ENCODE measurements at places on chromosomes 5 and 9.
A peak's percentile ranks its signal among the peaks of the same experiment; 100 is the strongest.

- DNase-seq, result no peak
Observed at GRCh38 chr5:144315994-144316634, 145.4 kb downstream of the KCTD16 start.

DNA sequence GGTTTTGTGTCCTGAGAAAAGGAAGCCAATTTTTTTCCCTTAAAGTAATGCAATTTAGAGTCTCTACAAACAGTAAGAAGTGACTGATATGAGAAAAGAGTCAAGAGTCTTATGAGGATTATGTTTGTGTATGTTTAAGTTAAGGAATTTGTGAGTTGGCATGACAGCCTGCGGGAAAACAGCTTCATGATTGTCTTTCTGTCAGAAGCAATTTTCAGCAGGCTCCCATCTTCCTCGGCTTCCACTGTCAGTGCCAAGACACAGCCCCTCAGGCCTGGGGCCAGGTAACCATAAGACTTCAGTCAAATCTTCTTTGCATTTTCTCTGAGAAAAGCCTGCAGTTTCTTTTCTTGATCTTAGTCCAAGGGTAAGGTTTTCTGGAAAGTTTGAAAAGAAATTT lies 17.0 kb upstream of the SELENOP start:
- no peak for DNase-seq

DNA sequence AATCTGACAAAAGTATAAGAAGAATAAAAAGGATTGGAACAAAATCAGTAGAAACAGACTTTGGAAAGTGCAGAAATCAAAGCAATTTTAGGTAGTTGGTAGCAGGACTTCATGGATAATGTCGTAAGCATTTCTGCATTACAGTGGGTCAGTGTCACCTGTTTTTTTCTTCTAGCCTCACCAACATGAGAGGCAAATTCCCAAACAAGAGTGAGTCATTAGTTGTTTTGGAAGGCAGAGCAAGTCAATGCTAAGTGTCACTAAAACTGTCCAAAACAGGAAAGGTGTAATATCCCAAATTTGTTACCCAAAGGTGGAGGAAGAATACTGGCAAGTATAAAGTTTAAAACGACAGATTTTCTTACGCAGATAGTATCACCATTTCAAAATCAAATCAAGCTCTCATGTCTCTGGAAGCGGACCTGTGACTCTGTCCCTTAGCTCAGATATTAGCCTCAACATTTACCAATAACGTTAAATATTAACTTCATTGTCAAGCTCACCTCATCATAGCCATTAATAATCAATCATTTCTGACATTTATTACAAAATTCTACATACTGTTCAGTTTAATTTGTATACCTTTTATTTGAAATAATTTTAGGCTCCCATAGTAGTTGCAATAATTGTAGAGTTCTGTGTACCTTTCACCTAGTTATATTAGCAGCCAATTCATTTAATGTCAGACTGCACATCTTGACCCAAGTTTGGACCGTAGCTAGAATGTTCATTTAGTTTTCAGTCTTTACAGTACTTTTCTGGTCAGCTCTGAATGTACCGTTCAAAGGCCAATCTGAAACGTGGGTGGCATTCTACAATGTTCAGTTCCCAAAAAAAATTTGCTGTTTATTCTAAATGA lies 901.2 kb upstream of the COX7C start:
- DNase-seq, result no peak

- no peak for DNase-seq
Observed at GRCh38 chr9:93812410-93812668, 142.8 kb downstream of the BARX1 start.

GRCh38 chr9:116868201-116868600 lies 181.1 kb downstream of the TRIM32 start:
- no peak for DNase-seq

DNA sequence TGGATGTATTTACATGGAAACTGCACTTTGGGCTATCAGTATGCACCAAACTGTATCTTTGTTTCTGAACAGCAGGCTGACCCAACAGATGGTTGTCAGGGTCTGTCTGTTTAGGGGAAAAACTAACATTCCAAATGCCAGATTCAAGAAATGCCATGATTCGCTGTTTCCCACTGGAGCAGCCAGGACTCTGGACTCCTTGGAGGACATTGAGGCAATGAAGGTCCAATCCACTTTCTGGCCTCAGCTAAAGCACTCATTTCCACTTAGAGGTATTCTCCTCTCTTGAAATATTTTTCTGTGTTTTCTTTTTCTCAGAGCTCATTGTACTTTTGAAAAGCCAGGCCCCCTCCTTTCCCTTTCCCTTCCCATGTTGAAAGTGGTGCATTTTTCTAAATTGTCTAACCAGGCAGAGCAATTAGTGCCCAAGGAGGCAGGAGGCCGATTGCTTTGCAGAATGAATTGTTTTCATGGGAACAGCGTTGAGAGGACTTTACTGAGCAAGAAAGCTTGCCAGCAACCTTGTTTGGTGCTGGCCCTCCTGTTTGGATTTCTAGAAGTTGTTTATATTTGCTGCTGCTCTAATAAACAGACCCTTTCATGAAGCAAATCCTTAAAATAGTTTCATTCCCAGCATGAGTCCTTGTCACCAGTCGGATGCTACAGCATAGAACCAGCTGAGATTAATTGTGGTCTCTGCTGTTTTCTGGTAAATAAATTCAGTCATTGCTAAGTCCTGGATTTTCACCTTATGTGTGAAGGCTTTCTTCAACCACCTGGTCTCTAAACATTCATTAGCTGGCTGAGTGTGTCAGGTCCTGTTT lies 132.8 kb upstream of the TAF11L2 start:
- no peak for DNase-seq

GRCh38 chr5:173310861-173311785 lies 17.1 kb downstream of the STC2 start:
- no peak for DNase-seq

GRCh38 chr9:129141066-129142041 lies 30.1 kb downstream of the PTPA start:
- peak; percentile 48 for DNase-seq

- DNase-seq, result no peak
Observed at GRCh38 chr9:137374131-137374845, 48.7 kb downstream of the EXD3 start.

DNA sequence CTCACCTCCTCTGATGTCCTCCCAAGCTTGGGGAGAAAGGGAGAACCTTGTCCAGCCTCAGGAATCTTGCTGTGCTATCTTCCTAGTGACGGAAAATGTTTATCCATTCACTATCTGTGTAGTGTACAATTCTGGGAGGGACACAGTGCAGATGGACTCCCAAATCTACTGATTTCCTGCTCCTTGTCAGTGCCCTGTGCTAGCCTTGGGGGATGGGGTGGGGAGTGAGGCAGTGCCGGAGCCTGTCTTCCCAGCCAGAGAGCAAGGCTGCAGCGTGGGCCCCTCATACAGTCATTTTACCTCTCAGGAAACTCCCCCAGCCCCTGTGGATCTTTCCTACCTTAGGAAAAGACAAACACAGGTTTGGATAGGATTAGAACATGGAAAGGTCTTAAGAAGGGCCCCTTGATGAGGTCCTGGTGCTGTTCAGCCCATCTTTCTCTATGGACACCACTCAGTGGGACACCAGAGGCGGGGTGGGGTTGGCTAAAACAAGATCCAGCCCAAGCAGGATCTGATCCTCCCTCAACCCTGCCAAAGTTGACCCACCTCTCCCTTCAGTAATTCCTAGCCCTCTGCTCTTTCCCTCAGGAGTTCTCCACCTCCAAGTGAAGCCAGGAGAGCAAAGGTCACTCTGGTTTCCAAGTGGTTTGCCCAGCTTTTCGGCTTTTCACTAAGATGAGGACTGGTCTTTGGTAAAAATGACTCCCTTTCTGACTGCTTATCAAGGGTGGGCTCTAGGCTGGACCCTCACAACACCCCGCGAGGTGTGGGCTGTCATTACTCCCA lies 3.4 kb downstream of the DOLK start:
- DNase-seq, result no peak

DNA sequence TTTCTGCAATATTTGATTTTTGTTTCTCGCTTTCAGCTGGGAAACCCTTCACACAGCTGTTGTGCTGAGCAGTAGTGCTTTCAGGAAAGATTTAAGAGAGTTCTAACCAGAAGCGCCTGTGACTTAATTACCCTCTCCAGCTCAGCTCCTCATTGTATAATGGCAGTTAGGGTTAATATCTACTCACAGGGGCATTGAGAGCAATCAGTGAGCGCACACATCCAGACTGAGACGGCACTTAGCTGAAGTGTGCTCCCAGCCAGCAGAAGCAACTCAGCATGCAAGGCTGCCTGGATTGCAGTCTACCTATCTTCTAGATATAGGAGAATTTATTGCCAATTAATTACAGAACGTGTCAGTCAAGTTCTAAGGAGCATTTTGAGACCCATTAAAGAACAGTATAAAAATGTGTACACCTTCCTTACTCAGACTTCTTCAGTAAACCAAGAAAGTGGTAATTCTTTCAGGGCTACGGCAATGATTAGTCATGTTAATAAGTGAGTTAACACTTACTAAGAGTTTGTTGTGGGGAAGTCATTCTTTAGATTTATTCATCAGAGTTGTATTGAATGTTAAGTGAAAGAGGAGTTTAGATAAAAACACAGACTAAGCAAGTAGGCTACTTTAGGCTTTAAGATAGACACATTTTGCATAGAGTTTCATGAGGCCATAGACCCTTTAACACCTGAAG lies 111.7 kb upstream of the PCAT7 start:
- no peak for DNase-seq

- no peak for DNase-seq
Observed at GRCh38 chr5:44747396-44747795, 61.4 kb upstream of the MRPS30 start.

GRCh38 chr9:107548298-107549142 lies 59.0 kb upstream of the KLF4 start:
- DNase-seq, result no peak

DNA sequence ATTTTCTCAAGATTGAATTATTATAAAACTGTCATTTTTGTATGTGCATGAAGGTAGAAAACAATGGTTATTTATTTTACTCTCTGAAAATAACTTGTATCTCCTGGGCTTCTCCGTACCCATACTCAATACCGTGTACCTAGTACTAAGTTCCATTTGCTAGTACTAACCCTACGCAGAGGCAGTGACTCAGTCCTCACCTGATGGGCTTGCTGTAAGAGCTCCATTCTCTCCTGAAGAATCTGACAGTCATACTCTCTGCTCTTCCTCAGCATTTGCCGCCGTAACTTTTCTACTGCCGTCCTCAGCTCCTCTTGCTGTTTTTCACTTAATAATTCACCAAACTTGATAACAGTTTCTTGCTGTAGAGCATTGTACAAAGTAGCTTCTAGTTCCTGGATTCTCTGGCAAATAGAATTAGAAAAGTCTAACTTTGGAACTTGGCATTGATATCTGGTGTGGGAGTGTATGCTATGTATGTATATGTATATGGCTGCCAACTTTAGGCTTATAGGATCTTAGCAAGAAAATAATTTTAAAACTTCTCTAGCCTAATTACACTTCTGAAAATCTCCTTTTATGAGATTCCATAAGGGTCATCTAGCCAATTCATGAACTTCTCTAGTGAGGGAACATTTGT lies 108.0 kb upstream of the DPYSL3 start:
- DNase-seq, result no peak

DNA sequence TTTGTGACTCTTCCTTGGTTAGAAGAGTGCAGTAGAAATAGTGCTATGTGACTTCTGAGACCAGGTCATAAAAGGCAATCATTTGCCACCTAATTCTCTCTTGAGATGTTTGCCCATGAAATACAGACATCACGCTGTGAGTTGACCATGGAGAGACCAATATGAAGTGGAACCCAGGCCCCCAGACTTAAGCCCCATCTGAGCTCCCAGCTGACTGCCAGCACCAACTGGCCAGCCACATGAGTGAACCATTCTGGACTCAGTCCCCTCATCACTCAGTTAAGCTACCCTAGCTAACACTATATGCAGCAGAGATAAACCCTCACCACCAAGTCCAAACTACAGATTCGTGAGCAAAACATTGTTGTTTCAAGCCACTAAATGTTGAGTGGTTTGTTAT lies 60.7 kb upstream of the NIPBL start:
- no peak for DNase-seq

DNA sequence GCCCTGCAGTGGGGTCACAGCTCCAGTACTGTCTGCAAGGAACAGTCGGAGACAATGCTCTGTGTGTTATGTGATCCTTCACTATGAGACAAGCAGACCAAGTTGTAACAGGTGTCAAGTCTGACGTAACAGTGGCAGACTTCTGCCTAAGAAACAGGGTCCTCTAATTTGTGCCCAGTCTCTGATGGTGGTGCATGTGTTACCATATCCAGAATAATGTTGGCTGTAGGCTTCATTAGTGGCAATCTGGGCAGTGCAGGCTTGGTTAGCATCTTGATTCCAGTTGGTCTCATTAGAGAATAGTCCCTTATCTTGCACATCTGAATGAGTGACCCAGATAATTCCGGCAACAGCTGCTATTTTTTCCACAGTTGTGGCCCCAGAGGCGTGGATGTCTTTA lies 33.8 kb downstream of the ZNF131 start:
- no peak for DNase-seq

DNA sequence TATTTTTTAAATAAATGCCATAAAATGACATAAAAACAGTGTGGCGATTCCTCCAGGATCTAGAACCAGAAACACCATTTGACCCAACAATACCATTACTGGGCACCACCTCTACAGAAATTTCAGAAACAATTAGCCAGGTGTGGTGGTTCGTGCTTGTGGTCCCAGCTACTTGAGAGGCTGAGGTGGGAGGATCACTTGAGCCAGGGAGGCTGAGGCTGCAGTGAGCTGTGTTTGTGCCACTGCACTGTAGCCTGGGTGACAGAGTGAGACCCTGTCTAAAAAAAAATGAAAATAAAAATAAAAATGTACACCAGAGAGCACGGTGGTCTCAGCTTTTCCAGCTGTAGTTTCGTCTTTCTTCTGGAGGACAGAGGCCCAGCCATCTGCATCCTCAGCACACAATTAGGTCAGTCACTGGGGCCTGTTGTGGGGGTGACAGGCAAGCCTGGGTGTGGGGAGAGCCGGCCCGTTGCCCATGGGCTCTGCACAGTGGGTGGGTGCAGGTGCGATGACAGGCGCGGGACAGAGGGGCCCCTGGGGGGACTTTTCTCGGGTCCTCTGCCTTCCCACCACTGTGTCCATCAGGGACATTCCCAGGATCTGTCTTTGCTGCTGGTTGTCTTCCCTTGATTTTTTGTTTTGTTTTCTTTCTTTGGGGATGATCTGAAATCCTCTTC lies 9.8 kb downstream of the COL5A1 start:
- no peak for DNase-seq

DNA sequence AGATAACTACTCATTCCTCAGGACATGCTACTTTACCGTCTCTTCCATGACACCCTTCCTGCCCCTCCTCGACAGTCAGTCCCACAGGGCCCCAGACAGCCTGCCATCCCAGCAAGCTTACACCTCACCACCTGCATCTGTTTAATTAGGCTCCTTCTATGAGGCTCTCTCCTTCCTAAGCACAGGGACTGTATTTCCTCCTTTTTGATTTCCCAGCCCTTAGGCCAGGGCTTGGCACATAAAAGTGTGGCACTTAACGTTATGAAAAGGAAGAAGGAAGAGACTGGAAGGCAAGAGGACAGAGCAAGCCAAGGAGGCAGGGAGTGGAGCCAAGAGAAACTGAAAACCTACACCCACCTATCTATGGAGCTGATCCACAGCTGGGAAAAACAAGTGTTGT lies 146.8 kb downstream of the SIL1 start:
- DNase-seq, result no peak

GRCh38 chr5:160787240-160787639 lies 64.8 kb downstream of the ATP10B start:
- no peak for DNase-seq

Data from naive B cell (primary cell).